NCI-H69 (cell line): ENCODE measurements at places on chromosomes 13 and 19.

DNA sequence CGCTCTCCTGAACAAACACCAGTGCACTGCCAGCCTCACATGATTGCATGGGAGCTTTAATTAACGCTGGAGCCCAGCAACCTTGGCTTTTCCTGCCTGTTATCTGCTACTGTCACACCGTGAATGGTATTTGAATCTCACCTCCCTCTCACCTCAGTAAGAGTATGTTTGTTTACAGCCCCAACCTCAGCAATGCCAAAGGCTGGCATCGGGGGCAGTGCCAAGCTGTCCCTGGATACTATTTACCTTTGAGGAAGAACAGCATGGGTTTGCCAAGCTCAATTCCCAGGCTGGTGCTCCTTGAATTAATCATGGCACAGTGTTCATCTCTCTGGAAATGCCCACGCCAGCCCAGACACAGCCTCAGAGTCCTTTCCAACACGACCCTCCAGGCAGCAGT, 57.2 kb upstream of the SERPINE3 start:
- DNase-seq = peak; percentile 33

DNA sequence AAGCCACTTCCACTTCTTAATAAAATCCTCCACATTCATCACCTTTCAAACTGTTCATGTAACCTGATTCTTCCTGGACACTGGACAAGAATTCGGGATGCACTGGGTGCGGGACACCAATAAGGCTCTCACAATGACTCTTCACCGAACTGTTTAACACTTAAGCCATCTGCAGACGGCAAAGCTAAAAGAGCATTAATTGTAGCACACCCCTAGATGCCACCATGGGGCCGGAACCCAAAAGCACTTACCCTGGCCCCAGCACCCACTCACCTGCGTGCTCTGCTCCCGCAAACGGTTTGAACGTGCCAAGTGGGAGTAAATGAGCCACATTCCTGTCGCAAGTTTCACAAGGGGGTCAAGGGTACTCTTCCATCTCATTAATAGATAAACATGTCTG, 254.3 kb upstream of the PRR20A start:
- peak; percentile 46 for DNase-seq

GRCh38 chr13:80499536-80500290, 158.8 kb upstream of the SPRY2 start:
- DNase-seq = no peak

DNA sequence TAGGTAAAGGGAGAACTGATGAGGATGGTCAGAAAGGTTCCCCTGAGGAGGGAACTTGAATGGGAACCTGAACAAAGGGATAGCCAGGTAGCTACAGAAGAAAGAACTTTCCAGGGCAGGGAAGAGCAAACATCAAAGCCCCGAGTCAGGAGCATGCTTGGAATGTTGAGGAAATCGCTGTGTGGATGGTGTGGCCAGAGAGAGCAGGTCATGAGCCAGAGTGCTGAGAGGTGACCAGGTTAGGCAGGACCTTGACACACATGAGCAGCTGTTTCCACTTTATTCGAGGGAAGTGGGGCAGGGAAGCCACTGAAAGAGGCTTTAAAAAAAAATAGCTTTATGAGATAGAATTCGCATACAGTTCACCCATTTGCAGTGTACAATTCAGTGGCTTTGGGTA, 4.4 kb downstream of the RAB8A start:
- no peak for DNase-seq

GRCh38 chr13:30808600-30808999, 73.3 kb downstream of the ALOX5AP start:
- DNase-seq = no peak

- peak; percentile 26 for DNase-seq
These were observed 11.9 kb upstream of the C13orf42 start for GRCh38 chr13:51122868-51123566.

DNA sequence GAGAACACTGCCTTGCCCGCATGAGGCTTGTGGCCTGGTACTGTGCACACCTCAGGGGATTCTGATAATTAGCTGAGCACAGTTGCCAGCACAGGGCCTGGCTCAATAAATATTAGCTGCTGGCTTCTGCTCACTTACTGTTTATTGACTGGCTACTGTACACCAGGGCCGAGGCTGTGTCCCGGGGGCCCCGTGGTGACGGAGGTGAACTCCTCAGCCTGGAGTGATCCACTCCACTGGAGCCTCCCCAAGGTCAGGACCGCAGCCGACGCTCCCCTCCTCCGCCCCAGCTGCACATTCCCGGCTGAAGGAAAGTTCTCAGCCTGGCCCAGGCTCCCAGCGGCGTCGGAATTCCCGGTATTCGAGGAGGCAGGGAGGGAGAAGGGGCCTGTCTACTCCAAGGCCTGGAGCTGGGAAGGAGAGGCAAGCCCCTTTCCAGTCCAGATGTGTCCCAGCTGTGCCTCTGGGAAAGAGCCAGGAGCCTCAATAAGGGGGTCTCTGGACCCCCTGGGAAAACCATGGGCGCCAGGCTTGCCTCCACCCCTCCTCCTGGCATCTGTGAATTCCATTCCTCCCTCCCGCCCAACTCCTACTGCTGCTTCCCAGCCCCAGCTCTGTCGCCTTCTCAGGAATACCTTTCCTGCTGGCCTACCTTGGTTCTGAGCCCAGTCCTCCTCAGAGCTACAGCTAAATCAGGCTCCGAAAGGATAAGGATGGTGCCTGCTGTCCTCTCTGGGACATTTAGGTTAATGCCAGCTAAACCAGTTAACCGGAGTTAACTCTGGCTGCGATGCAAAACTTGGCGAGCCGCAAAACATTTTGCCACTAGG, 7.3 kb downstream of the RPS16 start:
- DNase-seq = no peak

- no peak for DNase-seq
These were observed 31.0 kb upstream of the OLFM2 start for GRCh38 chr19:9967326-9967725.

- peak; percentile 26 for DNase-seq
These were observed 766 bp downstream of the SBNO2 start for GRCh38 chr19:1173159-1173844.

- DNase-seq = peak; percentile 51
These were observed 143.4 kb downstream of the SOX1 start for GRCh38 chr13:112210371-112210770.

DNA sequence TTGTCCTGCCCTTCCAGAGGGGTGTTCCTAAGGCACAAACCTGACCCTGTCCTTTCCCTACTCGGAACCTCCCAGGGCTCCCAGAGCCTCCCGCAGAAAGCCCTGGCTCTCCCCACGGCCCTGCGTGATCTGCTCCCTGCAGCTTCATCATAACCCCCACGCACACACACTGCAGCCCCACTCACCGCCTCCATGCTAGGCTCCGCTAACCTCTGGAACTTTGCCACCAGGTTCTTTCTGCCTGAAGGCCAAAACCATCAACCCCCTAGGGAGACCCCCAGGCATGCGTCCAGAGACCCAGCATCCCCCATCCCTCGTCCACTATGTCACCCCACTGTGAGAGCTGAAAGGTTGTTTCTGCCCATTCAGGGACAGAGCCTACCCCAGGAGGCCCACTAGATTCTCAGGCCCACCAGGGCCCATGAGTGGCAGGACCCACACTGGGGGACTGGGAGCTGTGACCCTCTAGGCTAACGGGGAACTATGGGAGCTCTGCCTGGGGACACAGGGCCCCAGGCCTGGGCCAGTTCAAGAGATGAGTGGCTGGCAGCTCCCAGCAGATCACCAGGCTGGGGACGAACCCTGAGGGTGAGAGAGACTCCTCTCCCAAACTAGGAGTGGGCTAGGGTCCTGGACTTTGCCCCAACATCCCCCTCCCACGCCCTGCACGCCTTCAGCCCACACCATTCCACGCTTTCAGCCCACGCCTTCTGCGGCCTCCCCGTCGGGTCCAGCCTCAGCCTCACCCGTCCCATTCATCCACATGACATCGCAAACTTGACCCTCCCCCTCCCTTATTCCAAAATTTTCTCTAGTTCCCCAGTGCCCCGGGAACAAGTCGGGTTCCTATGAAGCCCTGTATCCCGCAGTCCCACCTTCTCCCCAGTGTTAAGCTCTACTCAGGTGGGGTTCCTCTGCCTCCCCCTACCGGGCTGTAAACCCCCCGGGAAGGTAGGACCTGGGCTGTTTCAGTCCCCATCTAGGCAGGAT, 33.2 kb upstream of the PNMA8B start:
- no peak for DNase-seq

- peak; percentile 77 for DNase-seq
These were observed 69.7 kb upstream of the C13orf46 start for GRCh38 chr13:114043421-114044053.

GRCh38 chr19:543910-544608, at the start of gene GZMM:
Gene GZMM (plus strand): TSS chr19:544053. CDS start chr19:544072, 19 bp downstream.
- DNase-seq = no peak

DNA sequence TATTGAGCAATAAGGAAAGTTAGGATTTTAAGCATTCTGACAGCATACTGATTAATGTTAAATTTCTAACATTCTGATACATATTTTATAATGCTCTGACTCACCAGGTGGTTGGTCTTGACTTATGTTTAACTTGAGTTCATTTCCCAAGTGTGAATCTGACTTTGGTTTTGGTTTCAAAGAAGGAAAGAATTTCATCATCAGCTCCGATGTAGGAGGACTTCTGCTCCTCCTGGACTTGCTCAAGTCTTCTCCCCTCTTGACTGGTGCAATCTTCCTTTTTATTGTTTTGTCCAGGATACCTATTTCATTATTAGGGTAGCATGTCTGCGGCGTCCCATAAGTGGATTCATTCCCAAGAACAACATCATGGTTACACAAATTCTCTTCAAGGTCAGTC, 141.3 kb downstream of the RNF17 start:
- no peak for DNase-seq
